ENCODE measurements at places on chromosomes 12 and 14.

DNA sequence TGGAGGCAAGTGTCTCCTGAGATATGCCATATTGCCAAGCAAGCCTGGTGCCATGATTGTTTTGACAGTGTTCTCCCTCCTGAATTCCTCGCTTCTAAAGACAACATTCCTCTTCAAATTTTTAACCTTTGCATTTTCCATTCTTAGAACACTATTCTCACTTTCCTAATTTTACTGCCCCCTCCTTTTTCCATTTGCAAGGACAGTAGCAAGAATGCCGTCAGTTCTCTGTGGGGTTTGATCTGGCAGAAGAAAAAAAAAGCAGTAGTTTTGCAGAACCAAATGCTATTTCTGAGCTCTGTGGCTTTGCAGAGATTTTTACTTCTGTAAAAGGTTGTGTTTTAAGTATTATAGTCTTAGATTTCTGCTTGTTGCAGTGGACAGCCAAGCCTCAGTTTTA, 295.2 kb downstream of the NUAK1 start:
- DNase-seq, result no peak

GRCh38 chr14:68451696-68452373, 341.0 kb downstream of the ZFP36L1 start:
- no peak for DNase-seq

- DNase-seq, result no peak
Observed at GRCh38 chr14:32374155-32374554, 45.1 kb downstream of the AKAP6 start.

GRCh38 chr12:43893670-43894069, 57.8 kb downstream of the TMEM117 start:
- no peak for DNase-seq

GRCh38 chr12:22101749-22102243, 55.8 kb downstream of the CMAS start:
- no peak for DNase-seq

GRCh38 chr14:32620724-32621123, 291.6 kb downstream of the AKAP6 start:
- DNase-seq, result no peak

DNA sequence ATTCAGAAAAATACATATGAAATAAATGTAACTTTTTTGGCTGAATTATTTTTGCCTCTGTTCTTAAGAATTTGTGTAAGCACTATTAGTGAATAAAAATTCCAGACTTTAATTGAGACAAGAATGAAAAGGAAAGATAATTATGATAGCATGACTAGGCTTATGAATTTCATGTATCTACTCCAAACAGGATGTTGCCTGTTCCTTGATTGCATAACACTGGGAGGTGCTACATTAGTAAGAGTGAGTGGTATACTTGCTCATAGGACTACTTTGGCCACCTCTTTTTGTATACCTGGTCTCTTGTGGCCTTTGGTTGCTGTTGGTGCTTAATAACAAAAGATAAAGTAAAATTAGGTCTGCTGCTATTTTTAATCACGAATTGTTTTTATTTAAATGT, 112.8 kb downstream of the NAV3 start:
- DNase-seq, result no peak

DNA sequence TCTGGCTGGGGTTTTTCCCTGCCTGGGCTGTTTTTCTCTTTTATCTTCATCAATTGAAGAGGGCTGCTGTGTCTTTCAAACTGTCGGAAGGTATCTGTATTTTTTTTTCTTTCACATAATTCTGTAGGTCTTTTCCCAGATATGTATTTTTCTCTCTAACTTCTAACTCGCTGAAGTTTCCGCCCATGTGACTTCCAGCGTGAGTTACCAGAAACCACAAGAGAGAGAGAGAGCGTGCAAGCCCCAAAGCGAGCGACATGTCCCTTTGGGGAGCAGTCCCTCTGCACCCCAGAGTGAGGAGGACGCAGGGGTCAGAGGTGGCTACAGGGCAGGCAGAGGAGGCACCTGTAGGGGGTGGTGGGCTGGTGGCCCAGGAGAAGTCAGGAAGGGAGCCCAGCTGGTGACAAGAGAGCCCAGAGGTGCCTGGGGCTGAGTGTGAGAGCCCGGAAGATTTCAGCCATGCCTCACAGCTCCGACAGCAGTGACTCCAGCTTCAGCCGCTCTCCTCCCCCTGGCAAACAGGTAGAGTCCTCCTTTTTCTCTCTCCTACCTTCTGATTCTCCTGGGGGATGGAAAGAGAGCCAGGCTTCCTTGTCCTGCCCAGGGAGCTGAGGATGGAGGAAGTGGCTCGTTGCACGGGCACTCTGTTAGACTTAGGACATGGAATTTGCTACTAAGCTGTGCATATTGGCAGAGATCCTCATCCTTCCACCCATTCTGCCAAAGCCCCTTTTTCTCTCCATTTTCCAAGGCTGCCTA, at the start of gene BATF:
TSS of gene BATF (plus strand) at position 246 of the 759 bp plus-strand sequence. CDS start at position 460, 214 bp downstream.
- peak; percentile 68 for DNase-seq

- DNase-seq, result no peak
Observed at GRCh38 chr12:94284859-94285258, 136.5 kb downstream of the PLXNC1 start.

- no peak for DNase-seq
Observed at GRCh38 chr12:94240171-94240570, 91.8 kb downstream of the PLXNC1 start.

GRCh38 chr12:68119724-68120211, 39.8 kb downstream of the IFNG start:
- peak; percentile 46 for DNase-seq

DNA sequence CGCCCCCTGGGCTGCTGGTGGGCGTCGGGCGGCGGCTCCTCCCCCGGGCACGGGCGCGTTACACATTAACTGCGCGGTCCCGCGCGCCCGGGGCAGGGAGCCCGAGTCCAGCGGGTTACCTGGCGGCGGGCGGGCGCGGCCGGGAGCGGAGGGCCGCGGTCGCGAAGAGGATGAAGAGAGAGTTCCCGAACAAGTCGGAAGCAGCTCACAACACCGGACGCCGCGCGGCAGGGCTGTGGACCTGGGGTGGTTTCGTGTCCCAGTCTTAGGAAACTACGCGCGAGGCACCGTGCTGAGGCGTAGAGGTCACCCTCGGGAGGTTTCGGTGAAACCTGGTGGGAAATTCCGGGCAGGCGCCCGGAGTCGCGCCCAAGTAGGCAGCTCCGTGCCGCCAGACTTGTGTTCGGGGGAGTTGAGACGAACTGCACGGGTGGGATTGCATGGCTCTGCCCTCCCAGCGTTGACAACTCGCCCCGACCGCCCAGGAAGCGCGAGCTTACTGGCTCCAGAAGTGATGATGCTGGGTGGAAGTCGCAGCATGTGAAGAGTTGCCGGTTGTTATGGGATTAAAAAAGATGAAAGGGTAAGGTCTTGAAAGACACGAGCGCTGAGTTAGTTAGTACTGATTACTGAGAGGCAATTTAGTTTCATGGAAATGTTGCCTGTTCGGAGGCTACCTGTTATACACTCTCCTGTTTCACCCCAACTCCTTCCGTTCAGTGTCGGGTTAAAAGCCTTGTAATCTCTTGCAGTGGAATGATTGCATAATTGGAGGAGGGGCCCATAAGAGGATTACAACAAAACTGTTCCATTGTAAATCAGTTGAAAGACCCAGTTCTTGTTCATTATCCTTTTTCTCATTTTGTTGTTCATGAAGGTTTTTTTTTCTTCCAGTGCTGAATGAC, 879 bp downstream of the RAB3IP start:
- peak; percentile 60 for DNase-seq

DNA sequence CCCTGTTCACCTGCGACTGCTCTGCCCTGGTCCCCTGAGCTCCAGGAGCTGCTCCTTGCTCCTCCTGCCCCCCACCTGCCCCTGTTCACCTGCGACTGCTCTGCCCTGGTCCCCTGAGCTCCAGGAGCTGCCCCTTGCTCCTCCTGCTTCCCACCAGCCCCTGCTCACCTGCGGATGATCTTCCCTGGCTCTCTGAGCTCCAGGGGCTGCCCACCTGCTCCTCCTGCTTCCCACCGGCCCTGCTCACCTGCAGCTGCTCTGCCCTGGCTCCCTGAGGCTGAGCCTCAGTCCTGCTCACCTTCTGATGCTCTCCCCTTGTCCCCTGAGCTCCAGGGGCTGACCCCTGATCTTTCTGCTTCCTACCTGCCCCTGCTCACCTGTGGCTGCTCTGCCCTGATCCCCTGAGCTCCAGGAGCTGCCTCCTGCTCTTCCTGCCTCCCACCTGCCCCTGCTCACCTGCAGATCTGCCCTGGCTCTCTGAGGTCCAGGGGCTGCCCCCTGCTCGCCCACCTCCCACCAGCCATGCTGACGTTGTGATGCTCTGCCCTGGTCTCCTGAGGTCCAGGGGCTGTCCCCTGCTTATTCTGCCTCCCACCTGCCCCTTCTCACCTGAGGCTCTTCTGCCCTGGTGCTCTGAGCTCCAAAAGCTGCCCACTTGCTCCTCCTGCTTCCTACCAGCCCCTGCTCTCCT, 219.2 kb downstream of the TMEM121 start:
- no peak for DNase-seq

DNA sequence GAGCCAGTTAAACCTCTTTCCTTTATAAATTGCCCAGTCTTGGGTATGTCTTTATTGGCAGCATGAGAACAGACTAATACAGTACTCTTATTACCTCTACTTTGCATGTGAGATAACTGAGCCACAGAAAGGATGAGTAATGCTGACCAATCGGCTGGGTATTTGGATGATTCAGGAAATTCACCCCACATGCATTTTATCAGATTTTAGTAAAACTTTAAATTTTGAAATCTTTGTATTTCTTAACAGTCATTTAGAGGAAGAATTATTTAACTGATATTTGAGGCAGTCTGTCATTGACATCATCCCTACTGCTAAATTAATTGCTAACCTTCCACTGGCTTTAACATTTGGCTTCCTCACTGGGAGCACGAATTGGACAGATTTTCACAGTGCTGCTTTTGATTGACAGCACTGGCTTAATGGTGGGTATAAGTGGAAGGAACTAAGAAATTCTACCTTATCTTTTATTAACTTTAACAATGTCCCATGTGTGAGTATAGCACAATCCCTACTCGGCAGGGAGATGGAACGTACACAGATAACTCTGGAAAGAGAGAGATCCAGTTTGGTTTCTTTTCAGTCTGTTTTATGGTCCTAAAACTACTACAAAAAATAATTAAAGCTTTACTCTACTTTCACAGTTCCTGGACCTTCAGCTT, 261.0 kb downstream of the DACT1 start:
- DNase-seq, result no peak

GRCh38 chr12:47779943-47780504, 7.0 kb downstream of the SLC48A1 start:
- no peak for DNase-seq

DNA sequence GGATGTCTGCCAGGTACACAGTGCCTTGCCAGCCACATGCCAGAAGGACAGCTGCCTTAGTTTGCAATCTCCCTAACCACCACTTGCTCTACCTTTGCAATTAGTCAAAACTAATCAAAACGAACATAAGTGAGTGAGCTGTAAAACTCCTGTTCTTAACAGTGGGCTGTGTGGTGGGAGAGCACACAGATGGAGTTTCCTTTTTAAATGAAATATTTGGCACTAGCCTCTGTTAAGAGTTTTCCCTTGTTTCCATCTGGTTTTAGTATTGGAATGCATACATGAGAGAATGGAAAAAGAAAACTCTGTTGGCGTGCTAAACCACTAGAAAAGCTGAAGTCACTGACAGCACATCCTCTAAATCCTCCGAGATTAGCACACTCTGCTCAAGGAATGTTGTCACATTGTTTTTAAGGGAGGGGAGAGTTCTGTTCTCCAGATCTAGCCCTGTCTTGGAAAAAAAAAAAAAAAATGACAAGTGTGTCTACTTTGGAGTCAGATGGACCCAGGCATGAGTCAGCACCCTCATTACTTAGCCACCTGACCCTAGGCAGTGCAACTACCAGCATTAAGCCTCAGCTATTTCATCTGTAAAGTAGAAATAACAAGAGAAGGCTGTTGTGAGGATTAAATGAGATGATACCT, 83.9 kb downstream of the STXBP6 start:
- DNase-seq, result no peak

DNA sequence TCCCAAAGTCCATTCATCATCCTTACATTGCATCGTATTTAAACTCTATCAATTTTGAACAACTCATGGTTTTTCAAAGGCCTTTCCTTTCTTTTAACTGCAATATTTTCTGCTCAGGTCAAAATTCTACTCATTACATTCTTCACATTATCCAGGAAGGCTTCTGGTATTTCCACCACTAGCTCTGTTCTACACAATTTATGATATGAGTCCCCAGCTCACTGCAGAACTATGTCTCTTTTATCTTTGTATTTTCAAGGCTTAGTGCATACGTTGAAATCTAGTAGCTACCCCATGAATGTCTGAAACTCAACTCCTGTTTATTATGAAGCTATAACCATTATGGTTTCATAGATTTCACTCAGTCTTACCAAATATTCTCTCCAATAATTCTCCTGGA, 282.9 kb downstream of the DUSP6 start:
- DNase-seq, result no peak

- DNase-seq, result no peak
Observed at GRCh38 chr12:1127021-1127420, 136.0 kb downstream of the ERC1 start.

GRCh38 chr12:50665170-50665569, 98.7 kb upstream of the ATF1 start:
- DNase-seq, result no peak

DNA sequence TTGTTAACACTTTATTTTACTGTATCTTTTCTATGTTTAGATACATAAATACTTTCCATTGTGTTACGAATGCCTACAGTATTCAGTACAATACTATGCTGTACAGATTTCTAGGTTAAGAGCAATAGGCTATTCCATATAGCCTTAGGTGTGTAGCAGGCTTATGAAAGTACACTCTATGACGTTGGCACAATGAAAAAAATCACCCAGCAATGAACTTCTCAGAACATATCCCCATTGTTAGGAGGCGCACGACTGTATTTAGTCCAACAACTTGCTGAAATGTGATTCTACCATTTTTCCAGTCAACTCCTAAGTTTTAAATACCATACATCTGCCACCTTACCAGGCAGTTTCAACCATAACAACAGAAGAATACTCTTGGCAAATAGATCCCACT, 1.8 kb downstream of the PARP11 start:
- no peak for DNase-seq

GRCh38 chr14:59214702-59215302, 26.3 kb downstream of the DAAM1 start:
- DNase-seq, result no peak

GRCh38 chr12:101594700-101595099, at the start of gene MYBPC1:
MYBPC1 (plus strand) TSS chr12:101594971; CDS start chr12:101595071, 100 bp downstream.
- no peak for DNase-seq

GRCh38 chr14:80395031-80395430, 183.7 kb upstream of the DIO2 start:
- DNase-seq, result no peak

DNA sequence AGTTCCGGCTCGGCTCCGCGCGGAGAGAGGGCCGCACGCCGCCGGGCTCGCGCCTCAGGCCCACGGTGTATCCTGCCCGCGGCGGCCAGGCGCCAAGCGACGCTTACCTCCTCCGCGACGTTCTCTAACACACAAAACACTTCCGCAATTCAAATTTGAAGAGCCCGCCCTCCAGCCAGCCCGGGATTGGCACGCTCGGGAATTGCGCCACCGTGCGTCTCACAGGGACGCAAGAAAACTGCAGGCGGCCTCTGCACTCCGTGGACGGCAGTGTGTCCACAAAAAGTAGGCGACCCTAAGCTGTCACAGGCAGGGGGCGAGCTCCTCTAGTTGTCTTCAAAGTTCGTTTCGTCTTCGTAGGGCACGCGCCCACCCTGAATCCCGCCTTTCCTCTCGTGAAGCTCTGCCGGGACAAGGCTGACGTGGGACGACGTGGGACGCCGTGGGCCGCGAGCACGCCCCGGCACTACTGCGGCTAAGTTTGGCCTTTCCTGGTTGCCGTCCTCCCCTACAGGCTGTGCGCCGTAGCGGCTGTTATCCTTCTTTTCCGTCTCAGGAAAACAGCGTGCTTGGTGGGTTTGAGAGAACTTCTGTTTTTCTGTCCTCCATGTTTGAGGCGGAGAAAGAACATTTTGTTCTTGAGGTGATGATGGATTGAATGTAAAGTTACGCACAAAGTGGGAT, at the start of gene MIS18BP1:
TSS of gene MIS18BP1 (minus strand) at position 133 of the 684 bp plus-strand sequence. CDS start 5,916 bp downstream, outside the sequence.
- peak; percentile 92 for DNase-seq

All from activated CD8-positive, alpha-beta memory T cell treated with anti-CD3 and anti-CD28 coated beads, Interleukin-2, amount 50 U/mL, for 4 hours (primary cell).